Bone marrow (tissue), 2 donors: ENCODE measurements at places on chromosomes 5 and 9.

DNA sequence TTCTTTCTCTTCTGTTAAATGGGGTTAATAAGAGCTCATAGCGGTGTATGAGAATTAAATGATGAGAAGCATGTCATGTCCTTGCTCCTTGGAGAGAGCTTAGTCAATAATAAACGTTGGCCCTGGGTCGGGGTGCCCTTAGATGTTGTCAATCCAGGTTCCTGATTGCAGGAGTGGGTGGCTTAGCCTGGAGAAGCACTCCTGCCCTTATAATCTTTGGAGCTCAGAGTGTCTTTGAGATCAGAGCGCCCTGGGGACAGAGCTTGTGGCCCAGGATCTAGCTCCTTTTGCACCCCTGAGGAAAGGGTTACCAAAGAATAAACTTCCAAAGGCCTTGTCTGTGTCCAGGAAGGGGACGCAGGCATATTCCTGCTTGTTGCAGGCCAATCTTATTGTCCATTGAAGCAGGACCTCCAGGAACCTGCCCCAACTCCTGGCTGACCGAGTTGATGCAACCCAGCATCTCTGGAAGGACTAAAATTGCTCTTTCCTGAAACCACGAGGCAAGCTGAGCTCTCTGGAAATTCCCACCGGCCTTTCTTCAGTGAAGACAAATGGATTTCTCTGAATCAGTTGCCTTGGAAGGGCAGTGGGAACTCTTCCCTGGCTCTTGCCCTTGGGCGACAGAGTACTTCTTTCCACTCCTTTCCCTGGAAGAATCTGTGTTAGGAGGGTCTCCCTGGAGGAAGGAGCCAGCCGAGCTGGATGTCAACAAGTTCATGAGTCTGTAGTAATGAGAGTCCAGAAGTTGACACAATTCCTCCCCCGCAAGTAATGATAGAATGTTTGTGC is 6.4 kb upstream of the AMBP start:
- DNase-seq: no peak

GRCh38 chr9:118782790-118783463 is 586.3 kb downstream of the BRINP1 start:
- no peak for DNase-seq

DNA sequence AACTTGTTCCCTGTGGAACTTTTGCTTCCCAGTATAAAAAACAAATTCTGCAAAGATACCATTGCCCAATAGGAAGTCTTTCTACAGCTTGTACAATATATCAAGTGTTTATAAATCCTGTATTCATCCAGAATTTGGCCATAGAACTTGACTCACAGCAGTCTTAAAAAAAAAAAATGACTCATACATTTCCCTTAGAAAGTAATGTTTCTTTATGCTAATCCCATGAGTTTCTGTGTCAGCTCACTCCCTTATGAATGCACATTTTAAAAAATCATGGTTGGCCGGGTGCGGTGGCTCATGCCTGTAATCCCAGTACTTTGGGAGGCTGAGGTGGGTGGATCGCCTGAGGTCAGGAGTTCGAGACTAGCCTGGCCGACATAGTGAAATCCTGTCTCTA is 89.3 kb upstream of the DMRT1 start:
- no peak for DNase-seq

GRCh38 chr9:18238254-18238653 is 235.7 kb upstream of the ADAMTSL1 start:
- no peak for DNase-seq

- DNase-seq: no peak
These were observed 71.5 kb downstream of the ARHGAP26 start for GRCh38 chr5:142841511-142842265.

DNA sequence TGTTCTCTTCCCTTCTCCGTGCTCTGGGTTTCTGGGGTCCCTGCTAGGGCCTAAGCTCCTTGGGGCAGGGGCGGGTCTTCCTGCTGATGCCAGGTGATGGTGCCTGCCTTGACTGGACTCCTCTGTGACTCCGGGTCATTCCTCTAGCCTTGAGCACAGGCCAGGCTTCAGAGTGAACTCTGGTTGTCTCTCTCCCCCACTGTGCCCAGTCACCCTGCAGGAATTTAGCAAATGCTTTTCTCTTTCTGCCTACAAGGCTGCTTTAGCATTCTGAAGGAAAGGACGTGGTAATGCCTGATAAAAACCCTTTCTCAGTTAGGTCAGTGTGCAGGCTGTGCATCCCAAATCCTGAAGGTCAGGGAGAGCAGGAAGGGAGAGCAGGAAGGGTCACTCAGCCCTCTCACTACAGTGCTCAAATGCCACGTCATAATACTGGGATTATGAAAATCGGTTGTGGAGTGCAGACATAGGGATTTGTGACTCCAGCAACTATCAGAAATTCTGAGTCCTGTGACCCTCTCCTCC is 2.7 kb downstream of the CXCL14 start:
- DNase-seq: no peak

- no peak for DNase-seq
These were observed at the start of gene RACK1 for GRCh38 chr5:181243564-181244343. Gene RACK1 (minus strand): TSS chr5:181243906. CDS start chr5:181243800, 106 bp downstream.

DNA sequence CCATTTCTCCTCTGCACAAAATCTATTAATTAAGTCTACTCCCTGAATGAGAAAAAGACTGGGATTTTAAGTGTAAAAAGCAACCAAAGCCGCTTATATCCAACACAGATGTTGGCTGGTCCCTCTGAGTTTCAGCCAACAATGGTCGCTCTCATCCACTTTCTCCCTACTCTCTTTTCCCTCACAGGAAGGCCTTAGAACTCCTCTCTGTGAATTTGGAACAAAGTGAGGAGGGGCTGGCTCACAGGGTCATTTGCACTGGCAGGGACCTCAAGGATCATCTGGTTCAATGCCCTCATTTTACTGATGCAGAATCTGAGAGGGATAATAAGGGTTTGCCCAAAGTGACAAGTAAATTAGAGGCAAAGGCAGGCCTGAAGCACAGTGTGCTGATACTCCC is 64.0 kb downstream of the DPYSL3 start:
- no peak for DNase-seq

DNA sequence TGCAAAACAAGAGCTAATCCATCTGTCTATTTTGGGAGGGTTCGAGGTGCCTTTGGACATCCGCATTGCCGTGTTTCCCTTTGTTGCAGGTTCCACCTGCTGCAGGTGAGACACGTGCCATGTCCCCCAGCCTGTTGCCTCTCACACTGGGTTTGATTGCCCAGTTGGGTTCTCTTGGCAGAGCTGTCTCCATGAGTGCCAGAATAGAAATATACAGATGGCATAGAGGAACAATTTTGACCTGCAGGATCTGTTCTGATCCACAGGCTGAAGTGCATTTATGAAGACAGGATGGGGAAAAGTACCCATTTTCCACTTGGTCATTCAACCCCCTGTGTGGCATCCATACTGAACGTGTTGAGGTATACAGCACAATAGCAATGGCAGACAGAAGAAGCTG is 178.1 kb downstream of the SGCD start:
- no peak for DNase-seq

DNA sequence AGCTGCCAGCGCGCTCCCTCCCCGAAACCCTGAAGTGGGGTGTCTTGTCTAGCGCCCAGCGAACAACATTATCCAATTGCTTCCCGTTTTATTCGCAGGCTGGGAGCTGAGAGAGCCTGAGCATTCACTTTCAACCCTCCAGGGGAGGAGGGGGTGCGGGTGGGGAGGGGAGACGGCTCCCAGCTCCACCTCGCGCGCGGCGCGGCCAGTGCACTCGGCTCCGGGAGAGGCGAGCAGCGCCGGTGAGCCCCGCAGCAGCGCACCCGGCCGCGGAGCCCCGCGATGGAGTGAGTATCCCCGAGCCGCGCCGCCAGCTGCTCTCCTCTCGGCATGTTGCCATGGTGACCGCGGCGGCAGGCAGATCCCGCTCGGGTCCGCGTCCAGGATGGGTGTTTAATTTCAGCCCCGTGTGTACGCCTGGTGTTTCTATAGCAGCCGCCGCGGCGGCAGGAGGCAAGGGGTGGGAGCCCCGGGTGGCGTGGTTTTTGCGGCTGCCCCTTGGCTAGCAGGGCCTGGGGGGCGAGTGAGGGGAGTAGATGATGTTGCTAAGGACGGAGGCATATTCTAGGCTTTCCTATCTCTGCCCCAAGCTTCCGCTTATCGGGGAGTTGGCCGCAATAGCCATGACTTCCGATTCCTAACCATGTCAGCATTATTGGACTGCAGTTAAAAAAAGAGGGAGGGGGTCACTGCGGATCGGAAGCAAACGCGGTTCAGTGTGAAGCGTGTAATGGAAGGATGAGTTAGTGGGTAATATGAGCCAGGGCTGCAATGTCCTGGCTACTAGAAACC is 139.2 kb upstream of the PALM2AKAP2 start:
- DNase-seq: no peak

DNA sequence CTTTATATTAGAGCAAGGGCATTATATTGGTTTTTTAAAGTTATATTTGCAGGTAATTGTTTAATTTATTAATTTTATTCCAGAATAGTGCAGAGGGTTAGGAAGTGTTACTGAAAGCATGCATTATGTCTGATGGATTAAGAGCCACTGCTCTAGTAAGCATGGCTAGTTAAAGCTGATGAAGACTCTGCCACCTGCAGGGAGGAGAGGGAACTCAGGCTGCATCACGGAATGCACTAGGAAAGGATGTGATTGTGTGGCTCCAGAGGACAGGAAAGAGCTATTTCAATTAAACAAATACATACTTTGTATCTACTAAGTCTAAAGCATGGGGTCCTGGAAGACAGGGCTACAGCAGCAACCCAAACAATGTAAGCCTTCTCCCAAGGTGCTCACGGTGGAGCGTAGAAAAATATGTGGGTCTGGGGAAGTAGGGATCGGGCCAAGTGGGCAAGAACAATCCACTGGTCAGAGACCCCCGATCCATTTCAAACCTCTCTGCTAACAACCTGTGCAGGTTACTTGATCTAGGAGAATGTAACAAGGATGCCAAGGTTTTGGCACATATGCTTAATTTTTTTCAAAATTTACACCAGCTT is 15.3 kb upstream of the GRXCR2 start:
- DNase-seq: no peak

DNA sequence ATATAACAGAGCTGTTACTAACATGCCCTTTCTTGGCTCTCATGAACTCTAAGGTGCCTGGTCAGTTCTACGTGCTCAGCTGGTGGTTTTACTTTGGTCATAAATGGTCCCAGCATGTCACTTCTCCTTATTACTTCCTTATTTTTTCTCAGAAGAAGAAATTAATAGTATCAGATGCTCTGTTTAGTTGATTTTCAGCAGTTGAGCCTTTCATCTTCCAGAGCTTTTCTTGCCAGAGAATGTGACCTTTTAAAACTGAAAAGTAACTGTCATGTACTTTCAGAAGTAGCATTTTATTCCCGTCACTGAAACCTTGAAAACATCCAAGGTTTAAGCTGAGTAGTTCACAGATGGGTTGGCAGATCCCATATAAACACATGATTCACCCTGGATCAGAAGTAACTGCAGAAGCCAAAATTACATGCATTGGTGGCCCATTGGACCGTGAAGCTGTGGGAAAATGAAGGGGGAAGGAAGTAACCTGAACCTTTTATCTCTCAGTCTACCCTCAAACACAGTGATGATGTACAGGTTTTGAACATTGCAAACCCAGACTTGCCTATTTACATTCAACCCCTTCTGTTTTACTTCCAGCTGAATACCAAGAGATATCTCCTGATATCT is 50.5 kb downstream of the HACD4 start:
- DNase-seq: peak; percentile 7

GRCh38 chr9:109974143-109974917 is 194.3 kb downstream of the PALM2AKAP2 start:
- DNase-seq: no peak

DNA sequence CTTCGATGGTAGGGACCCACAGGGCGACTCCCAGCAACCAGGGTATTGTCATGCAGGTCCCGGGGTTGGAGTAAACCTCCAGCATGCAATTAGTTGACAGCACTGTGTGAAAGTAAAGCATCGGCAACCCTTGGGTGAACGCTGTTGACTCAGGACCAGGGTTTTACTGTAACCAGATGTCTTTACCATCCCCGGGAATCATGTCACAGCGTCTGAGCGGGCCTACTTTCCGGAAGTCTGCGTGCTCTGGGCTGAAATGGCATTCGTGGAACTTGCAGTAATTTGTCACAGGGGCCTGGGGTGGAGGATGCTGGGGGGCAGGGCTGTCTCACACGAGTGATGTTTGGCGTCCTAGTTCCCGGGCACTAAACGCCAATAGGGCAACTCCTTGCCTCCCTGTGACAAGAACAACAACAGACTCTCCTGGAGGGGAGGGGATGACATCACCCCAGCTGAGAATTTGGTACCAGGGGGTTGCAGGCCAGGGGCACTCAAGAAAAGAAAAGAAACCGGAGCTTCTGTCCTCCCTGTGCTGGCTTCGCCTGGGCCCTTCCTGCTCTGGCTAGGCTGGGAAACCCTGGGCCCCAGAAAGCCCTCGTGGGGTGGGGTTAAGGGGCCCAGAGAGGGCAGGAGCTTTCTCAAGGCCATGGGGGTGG is 10.1 kb upstream of the UBAC1 start:
- no peak for DNase-seq

GRCh38 chr5:149414405-149415065 is 35.4 kb upstream of the IL17B start:
- DNase-seq: no peak

GRCh38 chr9:122609804-122610203 is 4.7 kb upstream of the OR1Q1 start:
- DNase-seq: no peak

- no peak for DNase-seq
These were observed at the start of gene DMRT2 for GRCh38 chr9:1050125-1050895. Gene DMRT2 (plus strand): TSS chr9:1050357. CDS start chr9:1051614, 1,257 bp downstream.

GRCh38 chr5:84290161-84290560 is 94.5 kb downstream of the EDIL3 start:
- DNase-seq: no peak

DNA sequence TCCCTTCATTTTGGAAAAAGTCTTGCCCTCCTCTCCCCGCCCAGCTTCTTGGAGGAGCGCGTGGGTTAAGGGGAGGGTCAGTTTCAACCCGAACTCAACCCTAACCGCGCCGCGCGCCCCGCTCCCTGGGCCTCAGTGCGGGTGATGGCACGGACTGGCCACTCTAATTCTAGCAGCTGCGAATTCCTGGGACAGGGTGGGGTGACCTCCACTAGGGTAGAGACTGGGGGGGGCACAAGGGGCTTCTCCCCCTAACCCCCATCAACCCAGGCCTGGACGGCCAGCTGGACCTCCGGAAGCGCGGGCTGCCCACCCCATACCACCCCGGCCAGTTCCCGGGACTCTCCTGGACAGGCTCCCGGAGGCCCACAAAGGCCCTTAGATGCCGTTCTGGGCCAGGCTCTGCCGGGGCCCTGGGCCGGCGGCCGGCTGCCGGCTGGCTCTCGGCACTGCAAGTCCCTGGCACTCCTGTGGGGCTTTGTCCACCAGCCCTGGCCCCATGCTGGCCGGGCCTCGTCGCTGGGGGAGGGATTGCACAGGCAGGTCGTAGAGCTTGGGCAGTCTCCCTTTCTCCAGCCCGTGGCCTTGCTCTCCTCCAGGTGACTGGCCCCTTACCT is 7.2 kb upstream of the PSD2 start:
- no peak for DNase-seq

DNA sequence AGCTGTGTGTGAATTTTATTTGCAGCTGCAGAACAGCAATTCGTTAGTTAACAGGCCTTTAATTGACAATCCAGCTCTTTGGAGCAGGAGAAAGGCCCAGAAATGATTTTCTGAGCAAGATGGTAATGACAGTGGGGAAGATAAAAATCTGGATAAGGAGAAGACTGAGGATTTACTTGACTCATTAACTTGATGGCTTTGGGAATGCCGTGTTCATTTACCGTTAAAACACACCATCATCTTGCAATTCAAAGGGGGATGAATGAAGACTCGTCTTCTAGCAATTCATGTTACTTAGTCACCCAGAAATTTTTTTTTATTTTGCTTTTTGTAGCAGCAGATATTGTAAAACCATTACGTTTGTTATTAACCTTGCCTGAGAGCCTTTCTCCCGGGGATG is 52.0 kb downstream of the PTTG1 start:
- DNase-seq: no peak

GRCh38 chr9:37034305-37034937 is 353 bp upstream of the PAX5 start:
- no peak for DNase-seq
